EH (cell line): ENCODE measurements at places on chromosomes 3 and 15.

DNA sequence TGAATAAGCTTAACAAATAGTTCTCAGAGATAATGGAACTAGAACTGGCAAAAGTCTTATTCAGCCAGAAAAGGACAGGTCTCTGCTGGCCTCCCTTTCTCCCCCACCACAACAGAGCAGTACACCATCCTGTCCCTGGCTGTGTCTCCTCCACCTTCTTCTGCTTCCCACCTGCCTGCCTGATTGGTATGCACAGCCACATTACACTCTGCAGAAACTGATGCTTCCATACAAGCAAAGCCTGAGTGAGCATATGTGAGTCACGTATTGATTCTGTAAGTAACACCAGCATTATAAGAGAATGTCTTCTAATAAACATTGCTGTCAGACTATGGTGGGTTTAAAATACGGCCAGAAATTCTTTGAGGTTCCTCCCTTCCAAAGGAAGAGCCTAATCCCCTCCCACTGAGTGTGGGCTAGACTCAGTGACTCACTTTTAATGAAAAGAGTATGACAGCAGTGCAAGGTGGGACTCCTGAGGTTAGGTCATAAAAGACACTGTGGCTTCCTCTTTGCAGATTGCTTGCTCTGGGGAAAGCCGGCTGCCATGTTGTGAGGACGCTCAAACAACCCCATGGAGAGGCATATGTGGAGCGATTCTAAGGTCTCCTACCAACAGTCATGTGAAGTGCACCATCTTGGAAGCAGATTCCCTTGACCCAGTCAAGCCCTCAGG is 44.4 kb downstream of the ANXA2 start:
- peak; percentile 75 for DNase-seq

- peak; percentile 75 for DNase-seq
Observed at GRCh38 chr15:39360452-39360851, 220.4 kb upstream of the THBS1 start.

DNA sequence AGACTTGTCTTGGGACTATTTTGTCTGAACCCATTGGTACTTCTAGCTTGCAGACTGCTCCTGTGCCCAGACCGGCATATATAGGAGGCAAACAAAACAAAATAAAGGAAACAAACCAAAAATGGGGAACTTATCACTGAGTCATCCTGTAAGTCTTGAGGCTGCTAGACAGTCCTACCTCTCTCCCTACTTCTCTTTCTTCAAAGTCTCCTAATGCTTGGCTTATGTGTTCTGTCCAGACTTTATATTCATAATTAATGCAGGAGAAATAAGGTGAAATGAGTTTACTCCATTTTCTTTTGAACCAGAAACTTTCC is 266.2 kb downstream of the ZNF385D start:
- no peak for DNase-seq

GRCh38 chr15:72227720-72228119 is 3.3 kb downstream of the PKM start:
- DNase-seq, result peak; percentile 20

DNA sequence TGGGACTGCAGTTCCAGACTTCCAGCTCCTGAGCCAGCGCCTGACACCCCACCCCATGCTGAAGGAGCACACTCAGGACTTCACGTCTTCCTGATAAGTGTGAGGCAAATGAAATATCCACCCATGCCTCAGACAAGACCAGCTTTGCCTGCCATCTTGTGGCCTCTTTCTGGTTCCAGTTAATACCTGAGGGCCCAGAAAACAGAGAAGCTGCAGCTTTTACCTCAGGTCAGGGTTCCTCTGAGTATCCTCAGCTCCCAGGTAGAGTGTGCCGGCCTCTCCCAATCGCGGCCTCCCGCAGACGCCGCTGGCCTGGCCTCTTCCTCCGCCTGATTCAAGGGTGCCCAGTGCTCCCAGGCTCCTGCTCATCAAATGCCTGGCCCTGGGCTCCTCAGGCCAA is 5.1 kb upstream of the KLHL6 start:
- peak; percentile 27 for DNase-seq

GRCh38 chr3:121878411-121878810 is 15.8 kb upstream of the SLC15A2 start:
- DNase-seq, result no peak
